Esophagus muscularis mucosa (tissue), 4 donors: ENCODE measurements at places on chromosomes 16 and 17. TPM values are rescaled to one million over a fixed set of nuclear protein-coding genes. Genes with fewer than 3 reads are reported as not detected.

GRCh38 chr17:28112606-28113005 is 70.1 kb downstream of the NLK start:
- DNase-seq = no peak

DNA sequence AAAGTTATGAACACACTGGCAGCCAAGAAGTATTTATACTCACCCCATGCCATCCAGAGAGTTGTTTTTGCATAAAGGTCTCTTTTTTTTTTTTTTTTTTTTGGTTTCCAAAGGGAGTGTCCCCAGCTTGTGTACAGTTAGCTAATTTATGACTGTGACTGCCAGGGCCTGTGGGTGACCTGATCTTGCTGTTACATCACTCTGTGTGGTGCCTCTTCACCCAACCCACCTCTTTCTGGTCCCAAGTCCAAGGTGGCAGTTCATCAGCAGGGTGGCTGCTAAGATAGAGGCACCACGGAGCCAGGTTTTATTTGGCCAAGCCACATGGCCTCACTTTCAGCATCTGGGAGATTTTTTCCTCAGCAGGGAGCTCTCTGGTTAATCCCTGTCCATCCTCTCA is at the start of gene NOS2:
Gene NOS2 (minus strand): TSS at position 8 of the 400 bp plus-strand sequence. CDS start 1,720 bp downstream, outside the sequence.
- no peak for DNase-seq

DNA sequence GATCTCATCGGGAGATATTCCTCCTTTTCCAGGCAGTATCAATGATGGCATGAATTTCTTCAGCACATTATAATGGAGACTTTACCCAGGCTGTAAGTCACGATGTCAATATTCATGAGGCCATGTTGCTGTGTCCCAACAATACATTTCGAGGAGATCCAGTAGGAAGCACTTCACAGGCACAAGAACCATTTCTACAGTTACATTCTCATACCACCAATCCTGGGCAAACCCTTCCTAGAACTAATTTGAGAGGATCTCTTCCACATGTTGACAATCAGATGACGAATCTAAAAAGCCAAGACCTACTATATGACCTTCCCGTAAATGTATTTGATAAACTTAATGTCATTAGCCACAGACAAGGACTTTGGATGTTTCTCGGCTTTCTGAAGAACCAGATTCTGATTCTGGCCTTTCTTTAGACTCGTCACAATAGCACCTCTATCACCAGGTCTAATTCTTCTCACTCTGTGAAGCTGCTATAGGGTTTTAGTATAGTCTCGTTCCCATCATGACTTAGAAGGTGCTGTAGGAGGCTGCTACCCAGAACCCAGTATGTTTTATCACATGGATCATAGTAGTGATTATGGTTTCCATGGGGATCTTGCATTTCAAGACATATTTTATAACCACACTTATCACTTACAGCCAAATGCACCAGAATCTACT is 40.2 kb downstream of the C16orf87 start:
- DNase-seq = no peak

DNA sequence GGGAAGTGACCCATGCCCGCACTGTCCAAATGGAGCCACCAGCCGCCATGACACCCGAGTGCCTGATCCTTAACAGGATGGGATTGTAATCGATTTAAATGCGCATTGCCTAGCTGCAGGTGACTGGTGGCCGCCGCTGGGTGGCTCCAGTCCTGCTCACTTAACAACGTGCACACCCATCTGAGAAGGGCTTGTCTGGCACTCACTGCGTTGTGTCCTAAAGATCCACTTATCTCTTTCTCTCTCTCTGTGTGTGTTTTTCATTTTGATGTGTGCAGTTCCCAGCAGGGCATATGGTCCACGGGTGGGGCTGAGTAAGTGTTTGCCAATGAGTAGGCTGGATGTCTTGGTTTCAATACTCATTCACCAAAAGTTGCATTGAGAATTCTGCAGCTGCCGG is 80.6 kb downstream of the IRF8 start:
- DNase-seq = no peak

DNA sequence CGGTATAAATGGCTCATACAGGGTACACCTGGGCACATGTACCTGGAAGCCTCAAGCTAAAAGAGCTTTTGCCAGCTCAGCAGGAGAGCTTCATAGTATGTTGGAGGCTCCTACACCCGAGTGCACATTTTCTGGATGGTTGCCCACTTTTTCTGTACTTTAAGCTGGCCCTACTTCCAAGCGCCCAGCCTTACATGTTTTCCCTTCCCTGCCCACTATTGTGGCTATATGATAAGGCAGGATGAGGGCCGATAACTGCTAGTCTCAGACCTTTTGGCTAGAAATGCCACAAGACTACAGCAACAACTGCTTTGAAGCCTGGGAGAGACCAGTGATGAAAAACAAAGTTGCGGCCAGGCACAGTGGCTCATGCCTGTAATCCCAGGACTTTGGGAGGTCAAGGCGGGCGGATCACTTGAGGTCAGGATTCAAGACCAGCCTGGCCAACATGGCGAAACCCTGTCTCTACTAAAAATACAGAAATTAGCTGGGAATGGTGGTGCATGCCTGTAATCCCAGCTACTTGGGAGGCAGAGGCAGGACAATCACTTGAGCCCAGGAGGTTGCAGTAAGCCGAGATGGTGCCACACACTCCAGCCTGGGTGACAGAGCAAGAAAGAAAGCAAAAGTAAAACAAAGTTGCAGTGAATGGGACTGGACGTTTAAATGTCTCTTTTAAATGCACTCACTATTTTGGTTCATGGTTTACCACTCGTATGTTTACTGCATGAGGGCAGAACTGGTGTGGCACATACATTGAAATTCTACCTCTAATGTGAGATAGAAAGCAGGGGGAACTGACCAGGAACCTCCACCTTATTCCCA is 14.2 kb upstream of the MARCHF10 start:
- peak; percentile 47 for DNase-seq

DNA sequence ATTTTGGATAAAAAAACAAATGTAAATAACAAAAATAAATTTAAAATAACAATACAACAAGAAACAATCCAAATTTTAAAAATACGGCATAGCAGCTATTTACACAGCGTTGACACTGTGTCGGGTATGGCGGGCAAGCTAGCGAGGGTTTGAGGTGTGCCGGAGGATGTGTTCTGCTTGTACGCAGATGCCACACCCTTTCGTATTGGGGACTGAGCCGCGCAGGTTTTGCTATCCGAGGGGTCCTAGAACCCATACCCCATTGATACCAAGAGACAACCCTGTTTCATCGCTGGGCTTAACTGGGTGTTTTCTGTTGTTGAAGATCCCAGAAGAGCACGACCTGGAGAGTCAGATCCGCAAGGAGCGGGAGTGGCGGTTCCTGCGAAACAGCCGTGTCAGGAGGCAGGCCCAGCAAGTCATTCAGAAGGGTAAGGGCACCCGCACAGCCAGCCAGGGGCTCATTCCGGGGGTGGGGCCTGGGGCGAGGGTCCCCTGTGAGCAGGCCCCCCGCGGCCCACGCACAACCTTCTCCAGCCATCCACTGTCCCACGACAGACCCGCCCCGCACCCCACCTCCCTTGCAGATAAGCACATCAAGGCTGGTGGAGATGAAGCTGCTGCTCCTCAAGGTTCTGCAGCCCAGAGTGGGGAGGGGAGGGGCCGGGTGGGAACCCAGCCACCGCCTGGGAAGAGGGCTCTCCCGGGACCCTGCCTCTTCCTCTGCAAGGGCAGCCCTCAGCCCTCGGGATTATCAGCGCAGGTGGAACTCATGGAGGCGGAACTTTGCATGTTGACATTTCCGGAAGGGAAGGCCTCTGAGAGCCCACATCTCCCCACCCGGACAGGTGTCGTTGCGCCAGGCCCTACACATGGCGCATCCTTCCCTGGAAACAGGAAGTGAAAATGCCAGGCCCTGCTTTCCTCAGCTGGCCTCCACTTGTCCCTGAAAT is 51.2 kb upstream of the CHMP6 start:
- no peak for DNase-seq

EIF1 gene
- total RNA-seq = 167 TPM

GRCh38 chr17:72139212-72139611 is 18.4 kb downstream of the SOX9 start:
- no peak for DNase-seq

TMEM235 gene
- total RNA-seq = not detected

KIF2B gene
- not detected for total RNA-seq

GPATCH8 gene
- total RNA-seq = 29.7 TPM

CCDC154 gene
- not detected for total RNA-seq

DNA sequence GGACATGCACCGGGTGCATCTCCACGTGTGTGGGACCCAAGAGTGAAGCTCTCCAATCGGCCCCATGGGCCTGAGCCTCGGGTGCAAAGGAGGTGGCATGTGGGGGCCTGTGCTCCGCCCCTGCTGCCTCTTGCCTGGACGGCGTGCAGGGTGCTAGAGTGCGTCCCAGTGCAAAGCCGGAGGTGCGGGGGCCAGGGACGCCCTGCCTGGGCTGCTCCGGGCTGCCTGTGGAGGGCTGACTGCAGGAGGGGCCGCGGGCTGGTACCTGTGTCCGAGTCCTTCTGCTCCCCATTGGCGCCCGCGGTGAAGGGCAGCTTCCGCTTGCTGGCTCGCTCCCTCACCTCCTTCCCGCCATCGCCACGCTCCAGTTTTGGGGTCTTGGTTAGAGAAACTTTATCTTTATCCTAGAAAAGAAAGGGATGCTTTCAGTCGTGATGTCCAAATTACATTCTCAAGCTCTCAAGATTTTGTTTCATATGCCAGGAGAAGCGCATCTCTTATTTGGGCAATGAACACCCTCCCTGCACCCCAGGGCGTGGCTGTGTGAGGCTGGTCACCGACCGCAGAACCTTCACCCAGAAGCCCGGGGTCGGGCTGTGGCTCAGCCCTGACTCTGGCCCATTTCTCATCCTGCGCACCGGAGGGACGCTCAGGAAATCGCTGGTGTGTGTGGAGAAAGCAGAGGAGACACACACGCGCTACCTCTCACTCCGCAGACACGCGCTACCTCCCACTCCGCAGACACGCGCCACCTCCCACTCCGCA is 87.6 kb downstream of the ZNF778 start:
- DNase-seq = no peak

DNA sequence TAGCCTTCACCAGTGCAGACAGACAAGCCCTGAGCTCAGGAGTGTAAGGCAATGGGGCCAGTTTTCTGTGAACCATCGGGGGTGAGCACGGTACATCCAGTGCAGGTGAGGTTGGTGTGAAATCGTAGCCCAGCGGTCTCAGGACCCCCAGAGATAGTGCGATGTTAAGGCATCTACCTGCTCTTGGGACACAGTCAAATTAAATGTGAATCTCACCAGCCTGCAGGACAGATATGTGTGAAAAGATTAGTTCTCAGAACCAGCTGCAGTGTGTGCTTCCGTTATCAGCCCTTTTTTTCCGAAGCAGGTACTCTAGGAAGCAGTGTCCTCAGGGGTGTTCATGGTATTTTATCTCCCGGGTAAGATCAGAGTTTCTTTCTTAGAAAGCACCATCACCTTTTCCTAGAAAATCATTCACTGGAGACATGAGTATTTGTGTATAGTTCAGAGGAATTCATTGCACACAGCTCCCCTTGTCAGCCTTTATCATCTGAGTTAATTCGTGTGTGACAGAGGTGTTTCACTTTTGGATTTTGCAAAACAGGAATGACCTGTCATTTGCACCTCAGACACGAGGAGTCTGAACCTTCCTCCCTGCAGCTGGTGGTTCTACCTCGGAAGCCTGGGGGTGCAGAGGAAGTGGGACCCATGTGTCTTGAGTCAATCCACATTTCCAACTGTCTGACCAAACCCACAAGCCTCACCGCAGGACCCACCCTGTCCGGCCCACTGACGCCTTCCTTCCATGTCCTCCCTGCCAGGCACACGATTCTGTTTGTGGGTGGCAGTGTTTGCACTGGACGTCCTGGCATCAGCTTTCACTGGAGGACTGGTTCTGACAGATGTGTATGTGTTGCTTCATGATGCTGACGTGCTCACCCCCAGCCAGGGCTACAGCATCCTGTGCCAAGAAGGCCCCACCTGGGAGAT is 107.8 kb downstream of the CLEC16A start:
- no peak for DNase-seq

DNA sequence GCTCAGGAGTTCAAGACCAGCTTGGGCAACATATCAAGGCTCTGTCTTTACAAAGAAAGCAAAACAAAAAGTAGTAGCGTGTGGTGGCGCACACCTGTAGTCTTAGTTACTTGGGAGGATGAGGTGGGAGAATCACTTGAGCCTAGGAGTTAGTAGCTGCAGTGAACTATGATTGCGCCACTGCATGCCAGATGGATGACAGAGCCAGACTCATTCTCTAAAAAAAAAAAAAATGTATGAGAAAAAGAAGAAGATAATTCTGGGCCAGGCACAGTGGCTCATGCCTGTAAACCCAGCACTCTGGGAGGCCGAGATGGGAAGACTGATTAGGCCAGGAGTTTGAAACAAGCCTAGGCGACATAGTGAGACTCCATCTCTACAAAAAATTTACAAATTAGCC is 28.5 kb downstream of the STAT5B start:
- DNase-seq = no peak

FTO gene
- 121 TPM for total RNA-seq

CCL14 gene
- total RNA-seq = 54.3 TPM

TPSD1 gene
- total RNA-seq = 1.7 TPM

DNA sequence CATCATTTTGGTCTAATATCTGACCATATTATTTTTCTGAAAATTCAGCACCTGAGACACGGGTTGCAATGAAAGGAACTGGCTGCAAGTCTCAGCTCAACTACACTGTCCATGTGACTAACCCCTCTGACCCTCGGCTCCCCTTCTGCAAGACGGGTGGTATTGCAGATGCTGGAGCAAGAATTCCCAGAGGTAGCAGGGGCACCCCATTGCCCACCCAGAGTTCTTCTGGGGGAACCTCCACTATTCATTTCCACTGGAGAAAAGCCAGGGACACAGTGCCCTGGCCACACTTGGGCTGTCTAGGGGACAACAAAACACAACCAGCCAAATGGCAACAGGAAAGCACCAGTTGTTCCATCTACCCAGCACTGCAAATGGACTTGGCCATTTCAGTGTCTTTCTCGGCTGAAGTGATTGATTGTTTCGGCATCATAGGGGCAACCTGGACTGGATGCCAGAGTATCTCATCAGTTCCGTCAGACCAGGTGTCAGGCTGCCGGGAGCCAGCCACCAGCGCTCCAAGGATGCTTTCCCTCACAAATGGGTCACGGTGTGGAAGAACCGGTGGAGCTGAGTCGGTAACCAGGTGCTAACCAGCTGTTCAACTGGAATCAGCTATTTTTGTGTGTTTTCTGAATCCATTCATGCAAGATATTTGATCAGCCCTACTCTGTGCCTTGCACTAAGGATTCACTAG is 58.1 kb downstream of the C16orf78 start:
- no peak for DNase-seq

DNA sequence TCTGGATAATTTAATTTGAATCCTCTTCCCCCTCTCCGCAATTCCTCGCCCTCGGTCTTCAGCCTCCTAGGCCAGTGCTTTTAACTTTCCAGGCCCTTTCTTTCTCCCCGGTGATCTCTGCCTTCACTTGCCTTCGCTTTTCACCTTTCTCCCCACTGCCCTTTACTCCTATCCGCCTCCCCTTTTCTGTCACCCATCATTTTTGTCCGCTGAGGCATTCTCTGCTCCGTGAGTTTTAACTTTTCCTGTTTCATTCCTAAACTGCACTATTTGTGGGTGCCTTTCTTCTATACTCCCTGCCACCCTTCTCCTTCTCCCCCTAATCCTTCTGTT is 729 bp downstream of the LONP2 start:
- no peak for DNase-seq

GRCh38 chr17:68347380-68347779 is 56.1 kb downstream of the ARSG start:
- DNase-seq = no peak
